ENCODE measurements at places on chromosomes 12 and 14.

GRCh38 chr12:94157981-94158411 is 9.6 kb downstream of the PLXNC1 start:
- peak; percentile 25 for DNase-seq

GRCh38 chr14:30468354-30468753 is 90.6 kb upstream of the G2E3 start:
- DNase-seq, result no peak

DNA sequence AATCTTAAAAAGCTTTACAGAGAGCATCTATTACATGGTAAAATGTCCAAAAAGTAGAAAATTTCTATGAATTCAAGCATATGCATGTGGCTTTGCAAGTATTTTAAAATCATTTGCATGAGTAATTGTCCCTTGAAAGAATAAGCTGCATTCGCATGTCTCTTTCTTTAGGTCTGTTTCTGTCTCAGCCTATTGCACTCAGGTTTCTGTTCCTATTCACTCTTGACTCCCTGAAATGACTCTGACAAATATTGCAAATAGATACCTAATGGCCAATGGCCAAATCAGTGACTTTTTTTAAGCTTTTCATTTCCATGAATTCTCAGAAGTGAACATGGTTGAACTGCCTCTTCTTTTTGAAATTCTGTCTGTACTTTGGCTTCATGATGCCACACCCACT is 6.4 kb upstream of the TTC8 start:
- no peak for DNase-seq

DNA sequence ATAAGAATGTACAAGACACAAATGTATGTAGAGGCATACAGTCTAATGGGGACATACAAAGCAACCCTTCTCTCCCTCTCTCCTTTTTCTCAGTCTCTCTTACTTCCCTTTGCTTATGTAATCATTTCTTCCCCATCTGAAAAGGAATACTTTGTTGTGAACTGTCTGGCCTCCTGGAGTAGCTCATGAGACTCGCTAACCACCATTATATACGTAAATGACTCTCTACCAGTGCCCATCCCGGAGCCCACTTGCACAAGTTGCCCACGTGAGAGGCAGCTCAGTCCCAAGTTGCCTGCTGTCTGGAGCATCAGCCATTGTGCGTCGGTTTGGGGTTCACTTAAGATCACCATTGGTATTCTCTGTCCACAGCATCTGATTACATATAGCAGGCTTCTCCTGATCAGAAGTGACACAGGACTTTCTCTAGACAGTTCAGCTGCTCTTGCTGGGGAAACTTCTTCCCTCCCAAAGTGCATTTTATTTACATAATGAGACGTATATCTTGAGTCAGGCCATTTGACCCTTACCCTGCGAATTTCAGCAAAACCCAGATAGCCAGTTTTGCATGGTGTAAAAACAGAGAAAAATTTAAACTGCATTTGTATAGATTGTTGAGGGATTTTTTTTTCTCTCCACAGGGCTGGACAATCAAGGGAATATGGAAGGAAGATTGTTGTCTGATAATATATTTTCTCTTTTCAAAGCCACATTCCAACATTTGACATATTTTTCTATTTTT is 220.7 kb upstream of the EGLN3 start:
- DNase-seq, result no peak

- DNase-seq, result no peak
Measured at GRCh38 chr12:106964526-106964925, 8.8 kb downstream of the TMEM263 start.

DNA sequence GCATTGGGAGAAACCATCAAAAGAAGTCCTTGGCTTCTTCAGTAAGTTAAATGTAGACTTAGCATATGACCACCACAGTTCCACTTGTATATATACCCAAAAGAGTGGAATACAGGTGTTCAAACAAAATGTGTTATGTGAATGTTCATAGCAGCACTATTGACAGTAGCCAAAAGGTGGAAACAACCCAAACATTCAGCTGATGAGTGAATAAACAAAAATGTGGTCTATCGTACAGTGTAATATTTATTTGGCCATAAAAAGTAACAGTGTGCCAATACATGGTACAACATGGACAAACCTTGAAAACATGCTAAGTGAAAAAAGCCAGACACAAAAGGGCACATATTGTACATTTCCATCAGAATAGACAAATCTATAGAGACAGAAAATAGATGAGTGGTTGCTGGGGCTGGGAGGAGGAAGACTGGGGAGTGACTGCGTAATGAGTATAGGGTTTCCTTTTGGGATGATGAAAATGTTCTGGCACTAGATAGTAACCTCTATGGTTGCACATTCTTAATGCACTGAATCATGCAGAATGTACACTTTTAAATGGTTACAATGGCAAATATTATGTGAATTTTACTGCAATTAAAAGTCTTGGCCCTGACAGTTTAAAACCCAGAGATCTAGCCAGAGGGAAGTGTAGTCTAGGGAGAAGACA is 5.5 kb downstream of the ERP29 start:
- DNase-seq, result no peak

DNA sequence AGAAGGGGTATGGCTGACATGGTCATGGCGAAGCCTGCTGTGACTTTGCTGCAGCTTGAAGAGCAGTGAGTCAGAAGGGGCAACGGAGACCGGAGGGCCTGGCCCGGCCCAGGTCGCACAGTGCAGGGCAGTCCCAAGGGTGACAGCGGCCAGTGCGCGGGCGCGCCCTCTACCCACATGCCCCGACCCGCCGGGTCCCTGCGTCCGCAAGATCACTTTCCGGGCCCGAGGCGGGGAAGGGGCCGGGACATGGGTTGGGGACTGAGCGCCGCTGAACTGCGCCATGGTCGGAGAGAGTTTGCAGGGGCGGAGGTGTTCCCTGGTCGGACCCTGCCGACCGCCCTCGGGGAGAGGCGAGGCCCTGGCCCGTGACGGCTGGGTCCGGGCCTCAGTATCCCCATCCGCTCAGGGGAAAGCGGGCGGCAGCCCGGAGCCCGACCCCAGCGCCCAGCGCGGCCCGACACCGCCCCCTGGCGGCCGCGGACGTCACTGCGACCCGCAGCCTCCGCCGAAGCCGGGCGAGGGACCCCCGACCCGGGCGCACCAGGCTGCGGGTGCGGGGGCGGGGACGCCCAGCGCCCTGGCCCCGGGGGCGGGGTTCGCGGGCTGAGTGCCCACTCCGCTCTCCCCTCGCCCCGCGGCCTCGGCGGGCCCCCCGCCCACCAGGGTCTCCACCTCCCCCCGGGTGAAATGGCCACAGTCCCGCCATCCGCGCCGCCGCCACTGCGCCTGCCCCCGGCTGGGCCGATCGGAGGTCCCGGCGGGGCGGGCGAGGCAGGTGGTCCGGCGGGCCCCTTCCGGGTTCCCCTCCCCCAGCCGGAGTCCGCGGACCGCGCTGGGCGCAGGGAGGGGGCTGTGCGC is 7.2 kb upstream of the ANKRD9 start:
- peak; percentile 61 for DNase-seq

- DNase-seq, result no peak
Measured at GRCh38 chr14:60183138-60183537, 17.9 kb upstream of the DHRS7 start.

DNA sequence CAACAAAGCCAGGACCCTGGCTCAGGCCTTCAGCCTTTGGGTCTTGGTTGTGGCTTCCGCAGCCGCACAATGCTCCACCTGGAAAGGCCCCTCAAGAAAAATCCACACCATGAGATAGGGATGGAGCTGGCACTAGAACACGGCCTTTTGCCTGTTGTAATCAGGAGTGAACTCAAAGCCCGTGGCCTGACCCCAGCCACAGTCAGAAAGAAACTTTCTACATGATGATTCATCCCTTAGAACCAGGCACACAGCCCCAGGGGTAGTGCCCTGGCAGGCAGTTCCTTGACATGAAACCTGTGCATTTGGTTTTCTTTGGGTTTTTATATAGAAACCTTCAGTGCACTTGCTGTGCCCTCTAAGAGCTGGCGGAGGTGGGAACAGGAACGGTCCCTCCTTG is 5.1 kb downstream of the CLMN start:
- DNase-seq, result no peak

- no peak for DNase-seq
Measured at GRCh38 chr12:92973614-92974013, 44.5 kb upstream of the EEA1 start.

DNA sequence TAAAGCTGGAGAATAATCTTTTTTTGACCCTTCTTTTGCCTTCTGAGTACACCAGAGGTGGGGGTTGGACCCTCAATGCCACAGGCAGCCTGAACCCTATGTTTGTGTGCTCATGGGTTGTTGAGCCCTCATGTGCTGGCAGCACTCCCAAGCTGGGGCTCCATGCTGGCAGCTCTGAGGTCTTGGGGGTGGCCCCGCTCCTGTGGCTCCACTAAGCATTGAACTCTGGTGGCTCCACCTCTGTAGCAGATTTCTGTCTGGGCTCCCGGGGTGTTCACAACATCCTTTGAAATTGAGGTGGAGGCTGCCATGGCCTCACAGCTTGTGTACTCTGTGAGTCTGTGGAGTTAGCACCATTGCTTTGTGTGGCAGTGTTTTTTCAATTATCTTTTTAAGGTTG is 557.4 kb upstream of the SEL1L start:
- DNase-seq, result no peak

DNA sequence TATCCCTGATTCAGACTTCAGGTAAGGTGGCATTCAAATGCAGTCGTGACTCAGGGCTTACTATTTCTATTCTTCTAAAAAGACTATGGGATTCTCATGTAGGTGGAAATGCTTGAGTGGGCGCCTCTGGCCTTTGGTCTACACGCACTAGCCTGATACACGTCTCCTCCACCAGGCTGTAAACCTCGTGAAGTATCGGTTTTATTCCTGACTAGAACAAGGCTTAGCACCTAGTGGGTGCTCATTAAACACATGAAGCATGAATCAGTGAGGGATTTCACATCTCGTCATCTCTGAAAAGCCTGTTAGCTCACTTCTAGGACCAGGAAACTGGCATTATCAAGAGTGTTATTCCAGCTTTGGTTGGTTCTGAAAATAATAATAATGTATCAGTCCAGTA is 17.7 kb upstream of the HNF1A start:
- no peak for DNase-seq

- no peak for DNase-seq
Measured at GRCh38 chr14:68952531-68953195, 26.4 kb downstream of the ACTN1 start.

GRCh38 chr14:80212023-80212397 is 706 bp upstream of the DIO2 start:
- no peak for DNase-seq

- no peak for DNase-seq
Measured at GRCh38 chr12:92098594-92099380, 46.9 kb downstream of the BTG1 start.

DNA sequence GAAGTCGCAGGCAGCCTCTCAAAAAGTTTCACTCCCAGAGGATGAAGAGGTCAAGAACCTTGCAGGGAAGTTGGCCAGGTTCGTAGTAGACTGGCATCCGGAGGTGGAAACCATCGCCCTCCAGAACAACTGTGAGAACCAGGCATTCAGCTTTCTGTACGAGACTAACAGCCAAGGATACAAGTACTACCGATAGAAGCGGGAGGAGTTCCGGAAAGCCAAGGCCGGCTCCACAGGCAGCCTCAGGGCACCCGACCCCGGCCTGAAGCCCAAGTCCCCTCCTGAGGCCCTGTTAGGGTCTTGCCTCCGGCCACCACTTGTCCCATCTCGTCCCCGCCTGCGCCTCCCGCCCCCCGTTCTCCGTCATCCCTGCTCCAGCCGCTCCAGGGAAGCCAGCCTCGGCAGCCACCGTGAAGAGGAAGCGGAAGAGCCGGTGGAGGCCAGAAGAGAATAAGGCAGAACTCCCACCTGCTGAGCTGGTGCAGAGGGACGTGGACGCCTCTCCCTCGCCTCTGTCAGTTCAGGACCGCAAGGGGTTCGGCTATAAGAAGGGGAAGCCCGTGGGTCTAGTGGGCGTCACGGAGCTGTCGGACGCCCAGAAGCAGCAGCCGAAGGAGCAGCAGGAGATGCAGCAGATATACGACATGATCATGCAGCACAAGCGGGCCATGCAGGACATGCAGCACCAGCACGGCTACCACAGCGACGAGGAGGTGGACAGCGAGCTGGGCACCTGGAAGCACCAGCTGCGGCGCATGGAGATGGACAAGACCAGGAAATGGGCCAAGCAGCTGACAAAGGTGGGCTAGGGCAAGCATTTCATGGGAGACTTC is 366.8 kb upstream of the ATXN7L3B start:
- DNase-seq, result no peak

DNA sequence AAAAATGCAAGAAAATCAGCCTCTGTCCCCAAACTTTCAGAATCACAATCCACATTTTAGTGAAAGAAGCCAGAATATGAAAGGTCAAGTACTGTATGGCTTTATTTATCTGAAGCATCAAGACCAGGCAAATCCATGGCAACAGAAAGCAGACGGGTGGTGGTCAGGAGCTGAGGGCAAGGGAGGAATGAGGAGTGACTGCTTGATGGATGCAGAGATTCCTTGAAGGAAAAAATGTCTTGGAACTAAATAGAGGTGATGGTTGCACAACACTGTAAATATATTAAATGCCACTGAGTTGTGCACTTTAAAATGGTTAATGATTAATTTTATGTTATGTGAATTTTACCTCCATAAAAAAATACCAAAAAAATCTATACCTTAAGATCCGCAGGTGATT is 165.1 kb downstream of the GXYLT1 start:
- no peak for DNase-seq

GRCh38 chr14:86527312-86527711 is 997.4 kb downstream of the FLRT2 start:
- DNase-seq, result no peak

DNA sequence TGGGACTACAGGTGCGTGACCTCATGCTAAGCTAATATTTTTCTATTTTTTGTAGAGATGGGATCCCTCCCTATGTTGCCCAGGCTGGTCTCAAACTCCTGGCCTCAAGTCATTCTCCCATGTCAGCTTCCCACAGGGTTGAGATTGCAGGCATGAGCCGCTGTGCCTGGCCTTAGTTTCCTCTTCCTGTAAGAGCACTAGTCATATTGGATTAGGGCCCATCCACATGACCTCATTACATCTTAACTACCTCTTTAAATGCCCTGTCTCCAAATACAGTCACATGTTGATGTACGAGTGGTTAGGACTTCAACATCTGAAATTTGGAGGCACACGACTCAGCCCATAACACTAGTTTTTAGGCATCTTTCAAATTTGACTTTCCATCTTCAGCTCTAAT is 72.2 kb upstream of the RASSF3 start:
- DNase-seq, result no peak

- no peak for DNase-seq
Measured at GRCh38 chr12:22672951-22673350, 48.0 kb downstream of the ETNK1 start.

DNA sequence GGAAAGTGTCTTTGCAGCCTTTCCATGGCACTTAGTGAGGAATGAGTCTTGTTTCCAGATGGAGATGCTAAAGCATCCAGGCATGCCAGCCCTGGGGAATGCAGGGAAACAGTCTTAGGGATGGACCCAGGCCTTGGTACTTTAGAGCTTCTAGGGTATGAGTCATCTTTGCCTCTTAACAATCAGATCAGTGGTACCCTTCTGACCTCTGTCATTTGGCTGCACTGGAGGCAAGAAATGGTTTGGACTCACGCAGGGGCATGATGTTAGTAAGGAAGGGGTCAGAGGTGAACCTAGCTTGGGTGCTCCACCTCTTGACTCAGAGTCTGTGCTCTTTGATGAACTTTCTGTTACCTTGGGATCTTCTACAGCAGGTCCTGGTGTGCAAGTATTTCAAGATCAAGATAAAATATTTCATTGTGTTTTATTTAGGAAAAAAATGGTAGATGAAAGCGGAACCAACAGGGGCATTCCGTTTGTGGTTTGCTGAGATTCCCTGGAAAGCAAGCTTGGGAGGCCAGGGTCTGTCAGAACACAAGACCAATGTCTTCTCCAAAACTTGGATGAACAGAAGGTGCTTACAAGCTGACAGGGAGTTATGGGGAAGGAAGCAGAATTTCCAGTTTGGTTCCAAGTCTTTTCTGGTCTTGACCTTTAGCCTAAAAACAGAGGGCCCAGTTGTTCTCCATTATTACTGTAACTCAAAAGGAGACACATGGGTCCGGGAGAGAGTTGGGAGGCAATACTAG is 216.2 kb downstream of the ZFP36L1 start:
- DNase-seq, result no peak
